ENCODE measurements at places on chromosomes 1 and 21.

DNA sequence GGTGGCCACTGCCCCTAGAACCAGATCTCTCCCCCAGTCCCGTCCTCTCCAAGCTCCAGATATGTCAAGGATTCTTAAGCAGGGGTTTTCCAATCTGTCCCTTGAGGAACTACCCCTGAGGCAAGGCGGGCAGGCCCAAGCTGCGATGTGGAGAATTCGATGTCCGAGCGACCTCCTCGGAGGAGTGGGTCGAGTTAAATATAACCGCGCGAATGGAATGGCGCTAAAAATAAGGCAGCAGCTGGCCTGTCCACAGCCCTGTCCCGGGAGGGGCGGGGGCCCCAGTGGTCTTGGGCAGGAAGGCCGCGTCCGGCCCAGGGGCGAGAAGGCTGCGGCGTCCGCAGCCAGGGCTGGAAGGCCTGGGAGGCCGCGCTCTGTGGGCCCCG is 5.8 kb upstream of the FOXD3 start:
- H3K27ac ChIP-seq: no peak overlapping the region
- no peaks in the 10 kb centered on the region for H3K27me3 ChIP-seq
- no peak for DNase-seq
- no peaks in the 10 kb centered on the region for H3K36me3 ChIP-seq
- H3K4me1 ChIP-seq: peaks cover 37% of the 10 kb centered on the region
- no peak overlapping the region for H3K4me3 ChIP-seq

DNA sequence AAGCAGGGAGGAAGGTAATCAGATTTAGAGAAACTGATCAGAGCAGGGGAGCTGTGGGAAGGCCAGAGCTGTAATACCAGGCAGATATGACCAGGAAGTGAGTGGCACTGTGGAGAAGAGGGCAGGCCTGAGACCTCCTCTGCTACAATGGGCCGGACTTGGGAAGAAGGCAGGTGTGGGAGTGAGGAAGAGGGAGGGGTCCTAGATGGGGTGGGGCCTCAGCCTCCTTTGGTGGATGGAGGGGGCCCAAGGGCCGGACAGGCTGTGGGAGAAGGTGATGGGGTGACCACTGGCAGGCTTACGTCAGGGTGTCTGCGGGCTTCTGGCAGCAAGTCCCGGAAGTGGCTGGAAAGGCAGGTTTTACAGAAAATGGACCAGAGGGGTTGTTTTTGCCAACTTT is 5.0 kb upstream of the HPCA start:
- H3K27ac ChIP-seq: no peak overlapping the region
- H3K27me3 ChIP-seq: no peaks in the 10 kb centered on the region
- no peak for DNase-seq
- H3K4me1 ChIP-seq: no peaks in the 10 kb centered on the region
- H3K36me3 ChIP-seq: no peaks in the 10 kb centered on the region

DNA sequence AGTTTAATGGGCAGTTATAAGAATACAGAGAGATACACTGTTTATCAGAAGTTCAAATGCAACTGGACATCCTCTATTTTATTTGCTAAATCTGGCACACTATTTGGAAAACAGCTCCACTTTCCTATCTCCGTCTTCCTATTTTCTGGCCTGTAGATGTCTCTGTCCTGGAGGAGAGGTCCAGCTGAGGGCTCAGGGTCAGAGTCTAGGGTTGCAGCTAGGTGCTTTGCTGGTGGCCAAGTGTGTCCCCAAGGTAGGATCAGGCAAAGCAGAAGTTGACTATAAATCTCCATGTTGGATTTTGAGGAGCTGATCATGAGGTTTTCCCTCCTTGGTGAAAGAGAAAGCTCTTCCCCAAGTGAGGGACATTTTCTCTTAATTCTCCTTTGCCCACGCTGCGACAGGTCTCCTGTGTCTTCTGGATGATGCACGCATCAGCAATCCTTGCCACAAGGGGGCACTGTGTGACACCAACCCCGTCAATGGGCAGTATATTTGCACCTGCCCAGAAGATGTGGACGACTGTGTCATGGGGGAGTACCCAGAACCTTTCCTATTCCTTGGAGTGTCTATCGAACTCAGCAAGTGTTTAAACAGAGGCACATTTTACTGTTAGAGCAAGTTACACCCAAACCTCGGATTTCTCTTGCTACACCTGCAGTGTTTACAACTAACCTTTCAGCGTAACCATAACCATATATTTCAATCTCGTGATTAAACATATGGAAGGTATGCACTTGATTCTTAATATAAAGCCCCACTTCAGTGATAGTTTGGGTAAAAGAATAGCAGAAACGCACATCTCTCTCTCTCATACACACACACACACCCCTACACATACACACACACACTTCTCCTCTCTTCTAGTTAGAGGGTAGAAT is 10.2 kb downstream of the ADAM30 start:
- H3K27ac ChIP-seq: no peak overlapping the region
- no peaks in the 10 kb centered on the region for H3K27me3 ChIP-seq
- no peak overlapping the region for H3K4me3 ChIP-seq
- no peaks in the 10 kb centered on the region for H3K4me1 ChIP-seq
- no peaks in the 10 kb centered on the region for H3K36me3 ChIP-seq

GRCh38 chr1:184023171-184023570 is 14.4 kb downstream of the COLGALT2 start:
- no peak overlapping the region for H3K27ac ChIP-seq
- no peak overlapping the region for H3K4me3 ChIP-seq
- no peak for DNase-seq
- peaks cover 6% of the 10 kb centered on the region for H3K27me3 ChIP-seq
- H3K4me1 ChIP-seq: no peaks in the 10 kb centered on the region

DNA sequence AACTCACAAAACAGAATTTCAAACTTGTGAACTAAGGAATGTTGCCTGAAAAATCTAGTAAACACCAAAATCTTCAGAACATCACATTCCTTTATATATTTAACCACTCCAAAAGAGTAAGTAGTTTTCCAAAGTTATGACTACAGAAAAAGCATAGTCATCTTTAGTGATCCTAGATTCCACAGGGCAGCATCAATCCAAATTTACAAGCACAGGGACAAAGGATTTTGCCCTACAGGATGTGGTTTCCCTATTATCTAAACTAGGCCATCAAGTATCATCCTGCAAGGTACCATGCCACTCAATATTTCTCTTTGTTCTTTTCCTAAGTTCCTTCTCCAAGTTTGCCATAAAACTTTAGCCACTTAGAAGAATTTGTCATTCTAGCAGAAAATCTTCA is 33.0 kb downstream of the COP1 start:
- H3K4me3 ChIP-seq: no peak overlapping the region
- H3K4me1 ChIP-seq: peaks cover 7% of the 10 kb centered on the region
- DNase-seq: no peak
- H3K27me3 ChIP-seq: no peaks in the 10 kb centered on the region
- no peak overlapping the region for H3K27ac ChIP-seq
- peaks cover 46% of the 10 kb centered on the region for H3K36me3 ChIP-seq

DNA sequence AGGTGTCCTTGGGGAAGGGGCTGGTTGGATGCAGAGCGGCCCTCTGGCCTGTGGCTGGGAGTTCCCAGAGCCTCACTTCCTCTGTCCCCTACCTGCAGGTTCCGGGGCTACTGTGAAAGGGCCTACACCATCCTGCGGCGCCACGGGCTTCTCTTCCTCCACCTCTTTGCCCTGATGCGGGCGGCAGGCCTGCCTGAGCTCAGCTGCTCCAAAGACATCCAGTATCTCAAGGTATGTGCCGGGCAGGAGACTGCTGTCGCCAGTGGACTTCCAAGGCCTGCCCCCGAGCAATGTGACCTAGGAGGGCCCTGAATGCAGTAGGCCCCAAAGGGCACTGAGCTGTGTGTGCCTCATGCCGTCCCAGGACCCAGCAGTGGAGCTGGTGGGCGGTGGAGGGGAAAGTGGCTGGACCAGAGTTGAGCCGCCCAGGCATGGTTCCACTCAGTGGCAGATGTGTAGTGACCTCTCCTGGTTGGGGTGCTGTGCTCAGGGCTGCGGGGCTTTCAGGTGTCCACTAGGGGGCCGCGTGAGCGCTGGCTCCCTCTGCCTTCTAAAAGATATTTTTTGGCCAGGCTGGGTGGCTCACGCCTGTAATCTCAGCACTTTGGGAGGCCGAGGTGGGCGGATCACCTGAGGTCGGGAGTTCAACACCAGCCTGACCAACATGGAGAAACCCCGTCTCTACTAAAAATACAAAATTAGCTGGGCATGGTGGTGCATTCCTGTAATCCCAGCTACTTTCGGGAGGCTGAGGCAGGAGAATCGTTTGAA is 73.4 kb downstream of the PIK3CD start:
- DNase-seq: peak; percentile 79
- peaks cover 26% of the 10 kb centered on the region for H3K4me1 ChIP-seq
- H3K27ac ChIP-seq: no peak overlapping the region
- H3K36me3 ChIP-seq: peaks cover 86% of the 10 kb centered on the region
- H3K27me3 ChIP-seq: no peaks in the 10 kb centered on the region

- H3K4me3 ChIP-seq: no peak overlapping the region
- no peaks in the 10 kb centered on the region for H3K4me1 ChIP-seq
- peaks cover 11% of the 10 kb centered on the region for H3K27me3 ChIP-seq
These were observed 81.8 kb upstream of the BARHL2 start for GRCh38 chr1:90798883-90799282.

GRCh38 chr1:9569267-9569666 is 19.4 kb upstream of the TMEM201 start:
- no peaks in the 10 kb centered on the region for H3K27me3 ChIP-seq
- DNase-seq: no peak
- peaks cover 3% of the 10 kb centered on the region for H3K36me3 ChIP-seq
- no peaks in the 10 kb centered on the region for H3K4me1 ChIP-seq
- H3K27ac ChIP-seq: no peak overlapping the region
